ENCODE measurements at places on chromosomes 2 and 18.

GRCh38 chr2:86301009-86301408 lies 36.4 kb downstream of the REEP1 start:
- DNase-seq = no peak

DNA sequence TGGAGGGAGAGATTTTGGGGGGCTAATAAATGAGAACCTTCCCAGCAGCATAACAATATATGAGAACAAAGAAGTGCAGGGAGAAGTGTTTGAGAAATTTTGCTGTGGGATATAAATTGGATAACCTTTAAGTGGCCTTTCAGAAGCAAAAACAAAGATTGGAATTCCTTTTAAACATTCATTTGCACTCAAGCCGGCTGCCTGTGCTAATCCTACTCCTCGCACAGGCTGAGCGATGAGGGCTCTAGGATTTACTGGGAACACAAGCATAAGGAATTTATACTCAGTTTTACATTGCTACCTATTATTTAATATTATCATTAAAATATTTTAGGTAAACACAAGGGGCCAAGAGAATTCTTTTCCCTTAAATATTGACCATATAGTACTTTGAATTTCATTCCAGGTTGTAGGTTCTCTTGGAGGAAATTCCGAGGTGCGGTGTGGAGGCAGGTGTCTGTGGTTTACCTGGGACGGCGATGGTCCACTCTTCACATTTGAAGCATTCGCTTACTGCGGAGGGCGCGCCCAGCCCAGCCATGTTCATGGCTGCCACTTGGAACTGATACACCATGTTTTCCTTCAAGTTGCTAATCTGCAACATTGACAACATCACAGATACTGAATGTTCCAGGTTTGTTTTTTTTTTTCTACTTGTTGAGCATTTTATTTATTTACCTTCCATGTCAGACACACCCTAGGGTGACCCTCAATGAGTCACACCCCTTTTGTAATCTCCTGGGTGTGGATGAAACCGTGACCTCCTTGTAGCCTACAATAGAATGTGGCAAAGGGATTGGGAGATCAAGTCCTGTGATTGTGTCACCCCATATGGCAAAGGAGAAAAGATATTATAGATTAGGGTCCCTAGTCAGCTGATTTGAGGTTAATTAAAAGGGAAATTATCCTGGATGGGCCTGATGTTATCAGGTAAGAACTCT lies 100.1 kb downstream of the MYOM1 start:
- DNase-seq = no peak

DNA sequence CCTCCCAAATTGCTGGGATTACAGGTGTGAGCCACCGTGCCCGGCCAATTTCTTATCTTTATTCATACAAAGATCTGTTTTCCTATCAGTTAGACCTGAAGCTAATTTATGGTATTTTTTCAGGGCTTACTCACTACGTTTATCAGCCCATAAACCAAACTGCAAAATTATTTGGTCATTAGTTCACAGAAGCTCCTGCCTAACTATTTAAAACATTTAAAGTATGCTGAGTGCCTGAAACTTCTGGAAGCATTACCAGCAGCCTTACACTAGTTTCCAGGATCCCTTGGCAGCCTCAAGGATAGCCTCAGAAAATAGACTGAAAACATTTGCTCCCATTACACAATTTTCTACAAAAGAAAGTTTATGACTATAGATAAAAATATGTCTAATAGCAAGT lies 68.8 kb downstream of the GALNT13 start:
- DNase-seq = no peak

- DNase-seq = no peak
Observed at GRCh38 chr2:26805241-26805676, 19.4 kb downstream of the CENPA start.

- DNase-seq = no peak
Observed at GRCh38 chr2:102417946-102418345, 5.0 kb upstream of the IL18RAP start.

GRCh38 chr2:71540818-71541217 lies 87.5 kb downstream of the DYSF start:
- no peak for DNase-seq

DNA sequence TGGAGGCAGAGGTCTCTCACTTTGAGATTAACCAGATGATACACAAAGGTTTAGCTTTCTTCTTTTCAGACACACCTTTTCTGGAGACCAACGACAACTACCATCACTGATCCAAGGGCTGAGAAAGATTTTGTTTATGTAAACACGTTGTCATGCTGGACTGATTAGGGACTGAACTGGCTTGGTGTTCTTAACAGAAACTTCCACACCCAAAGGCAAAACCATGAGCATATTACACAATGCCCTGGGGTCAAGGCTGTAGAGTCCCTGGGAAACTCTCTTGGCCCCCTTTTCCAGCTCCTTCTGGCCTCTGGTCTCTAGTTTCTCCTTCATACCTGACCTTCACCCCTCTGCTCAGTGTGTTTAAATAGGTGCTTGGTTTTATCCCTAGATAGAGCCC lies 447.0 kb upstream of the TCF4 start:
- no peak for DNase-seq

DNA sequence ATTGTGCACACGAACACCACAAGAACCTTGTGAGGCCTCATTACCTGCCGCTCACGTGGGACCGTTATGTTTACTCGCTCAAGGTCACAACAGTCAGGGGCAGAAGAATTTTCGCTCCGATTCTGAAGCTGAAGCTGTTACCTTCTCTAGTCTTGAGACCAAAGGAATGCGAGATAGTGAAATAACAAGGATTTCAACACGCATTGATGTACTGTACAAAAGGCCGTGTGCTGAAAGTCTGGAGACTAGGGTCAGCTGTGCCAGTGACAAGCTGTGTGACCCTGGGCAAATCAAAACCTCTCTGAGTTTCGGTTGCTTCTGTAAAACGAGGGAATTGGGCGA lies 583 bp downstream of the NEMP2 start:
- no peak for DNase-seq

GRCh38 chr18:48785091-48785614 lies 165.6 kb downstream of the SMAD7 start:
- DNase-seq = no peak

- no peak for DNase-seq
Observed at GRCh38 chr18:68083776-68084175, 567.3 kb upstream of the DSEL start.

GRCh38 chr2:108591163-108591562 lies 56.9 kb downstream of the LIMS1 start:
- DNase-seq = no peak

- no peak for DNase-seq
Observed at GRCh38 chr18:49862656-49863385, 49.5 kb upstream of the ACAA2 start.

DNA sequence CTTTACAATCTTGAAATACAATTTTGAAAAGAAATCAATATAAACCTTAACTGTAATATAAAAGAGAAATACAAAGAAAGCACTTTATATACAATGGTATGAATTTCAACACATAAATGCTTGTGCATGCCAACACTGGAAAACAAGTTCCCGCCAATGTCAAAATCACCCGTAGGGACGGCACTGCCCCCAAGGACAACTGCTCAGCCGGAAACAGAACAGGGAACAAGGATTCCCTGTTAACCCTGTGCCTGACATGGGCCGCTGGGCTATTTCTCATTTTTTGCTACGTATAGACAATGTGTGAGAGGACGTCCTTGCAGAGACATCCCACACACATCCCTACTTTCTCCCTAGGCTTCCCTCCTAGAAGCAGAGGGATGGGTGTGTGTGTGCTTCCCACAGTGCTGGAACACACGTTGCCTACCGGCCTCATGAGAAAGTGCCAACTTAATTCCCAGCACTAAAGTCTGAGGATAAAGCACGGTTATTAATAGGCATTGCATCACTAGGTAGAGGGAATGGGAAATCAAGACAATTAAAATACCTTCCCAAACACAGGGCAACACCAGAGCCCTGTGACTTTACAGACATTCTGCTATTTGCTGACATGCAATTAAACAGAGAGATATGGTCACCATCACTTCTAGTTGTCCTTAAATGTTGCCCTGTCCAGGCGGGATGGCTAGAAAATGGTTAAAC lies 14.4 kb downstream of the AFG3L2 start:
- no peak for DNase-seq

- no peak for DNase-seq
Observed at GRCh38 chr2:196480653-196481323, 158.7 kb upstream of the CCDC150 start.

GRCh38 chr2:239589270-239589825 lies 188.5 kb upstream of the HDAC4 start:
- no peak for DNase-seq

DNA sequence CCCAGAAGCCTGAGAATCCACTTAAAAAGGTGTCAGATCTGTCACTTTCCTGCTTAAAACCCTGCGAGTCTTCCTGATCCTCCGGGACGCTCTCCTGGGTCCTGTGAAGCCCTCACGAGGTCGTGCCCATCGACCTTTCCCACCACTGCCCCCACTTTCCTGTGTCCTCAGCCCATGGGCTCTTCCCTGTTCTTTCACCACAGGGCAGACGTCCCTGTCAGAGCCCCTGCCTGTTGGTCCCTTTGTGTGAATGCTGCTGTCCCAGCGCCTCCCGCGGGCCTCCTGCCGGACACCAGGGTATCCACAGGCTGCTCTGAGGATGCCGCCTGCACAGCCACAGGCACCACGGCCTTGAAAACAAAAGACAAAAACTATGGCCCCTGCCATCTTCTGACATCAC lies 125.6 kb downstream of the TMEM18 start:
- DNase-seq = no peak

GRCh38 chr18:43396266-43396665 lies 119.0 kb upstream of the SYT4 start:
- DNase-seq = peak; percentile 14

DNA sequence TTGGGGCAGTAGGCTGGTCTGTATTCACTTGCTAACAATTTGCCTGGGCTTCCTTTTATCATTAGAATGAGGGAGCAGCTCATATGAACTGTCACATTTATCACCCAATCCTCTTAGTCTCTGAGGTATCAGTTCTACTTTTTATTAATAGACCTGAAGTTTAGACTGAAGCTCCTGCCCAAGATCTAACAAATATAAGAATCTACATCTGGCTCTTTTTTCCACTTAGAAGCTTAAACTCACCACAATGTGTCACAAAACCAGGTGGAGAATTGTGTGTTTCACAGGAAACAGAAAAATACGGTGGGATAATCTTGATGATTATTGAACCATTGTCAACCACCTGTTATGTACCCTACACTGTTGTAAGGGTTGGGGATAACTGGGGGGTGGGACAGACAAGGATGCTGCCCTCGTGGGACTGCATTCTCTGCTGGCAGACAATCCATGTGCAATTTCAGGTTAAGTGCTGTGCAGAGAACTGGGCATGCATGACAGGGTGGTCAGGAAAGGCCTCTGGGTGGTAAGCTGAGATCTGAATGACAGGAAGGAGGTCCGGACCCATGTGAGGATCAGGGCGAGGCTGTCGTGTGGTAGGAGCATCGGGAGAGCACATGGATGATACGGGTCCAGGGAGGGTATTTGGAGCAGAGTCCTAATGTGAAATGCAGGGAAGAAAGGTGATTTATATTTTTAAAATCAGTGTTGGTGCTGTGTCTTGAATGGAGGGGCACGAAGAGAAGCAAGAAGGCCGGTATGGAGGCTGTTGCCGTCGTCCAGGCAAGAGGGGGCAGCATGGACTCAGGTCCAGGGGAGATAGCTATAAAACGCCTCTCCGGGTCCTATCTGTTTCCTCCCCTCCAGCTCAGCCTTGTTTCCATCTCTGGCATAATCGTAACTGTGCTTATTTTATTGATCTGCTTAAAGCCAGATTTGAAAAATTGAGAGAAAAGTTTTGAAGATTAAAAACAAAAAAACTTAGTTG lies 17.6 kb downstream of the MYL12B start:
- no peak for DNase-seq

GRCh38 chr2:168599738-168600137 lies 143.7 kb downstream of the CERS6 start:
- no peak for DNase-seq

GRCh38 chr18:37533647-37534584 lies 31.7 kb downstream of the CELF4 start:
- DNase-seq = no peak

- DNase-seq = no peak
Observed at GRCh38 chr2:240814946-240815760, 4.9 kb downstream of the KIF1A start.

DNA sequence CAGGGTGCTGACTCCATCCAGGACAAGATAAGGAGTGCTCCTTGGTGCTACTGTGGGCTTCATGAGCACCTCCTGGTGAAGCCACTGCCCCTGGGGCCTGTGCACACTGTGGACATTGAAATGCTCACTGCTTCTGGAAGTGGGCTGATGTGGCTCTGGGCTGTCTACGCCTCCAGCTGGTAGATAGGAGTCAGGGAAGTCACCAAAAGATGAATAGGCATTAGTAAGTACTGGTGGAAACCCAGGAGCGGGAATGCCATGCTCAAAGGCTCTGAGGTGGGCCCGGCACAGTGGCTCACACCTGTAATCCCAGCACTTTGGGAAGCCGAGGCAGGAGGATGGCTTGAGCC lies 79.2 kb upstream of the MSH2 start:
- DNase-seq = no peak

- DNase-seq = no peak
Observed at GRCh38 chr2:141020346-141020745, 1110.5 kb downstream of the LRP1B start.

DNA sequence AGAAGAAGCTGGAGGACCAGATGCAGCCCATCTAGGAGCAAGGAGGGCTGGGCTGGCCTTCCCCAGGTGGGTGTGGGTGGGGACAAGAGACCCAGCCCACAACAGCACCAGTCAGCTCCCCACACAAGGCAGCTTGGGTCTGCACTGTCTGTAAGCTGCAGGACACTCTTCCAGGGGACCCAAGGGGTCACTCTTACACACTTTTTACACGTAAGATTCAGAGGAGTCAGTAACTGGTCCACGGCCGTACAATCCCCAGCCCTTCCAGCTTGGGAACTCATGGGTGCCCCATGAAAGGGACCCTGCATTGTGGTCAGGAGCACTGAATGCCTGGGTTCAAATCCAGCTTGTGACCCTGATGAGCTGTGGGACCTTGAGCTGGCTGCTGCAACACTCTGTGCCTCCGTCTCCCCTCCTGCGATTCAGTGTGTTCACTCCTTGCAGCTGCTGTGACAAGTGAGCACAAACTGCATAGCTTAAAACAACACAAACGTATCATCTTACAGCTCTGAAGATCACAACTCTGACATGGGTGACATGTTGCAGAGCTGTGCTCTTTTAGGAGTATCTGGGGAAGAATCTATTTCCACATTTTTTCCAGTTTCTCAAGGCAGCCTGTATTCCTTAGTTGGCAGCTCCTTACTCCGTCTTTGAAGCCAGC lies 11.1 kb upstream of the SLC66A3 start:
- no peak for DNase-seq

- DNase-seq = no peak
Observed at GRCh38 chr2:70793450-70793849, 3.0 kb upstream of the FIGLA start.
